SHP77 (cell line): ENCODE measurements at places on chromosomes 1 and 21.
A peak's percentile ranks its signal among the peaks of the same experiment; 100 is the strongest.

GRCh38 chr1:106526650-106527049 lies 529.8 kb upstream of the PRMT6 start:
- DNase-seq: no peak

DNA sequence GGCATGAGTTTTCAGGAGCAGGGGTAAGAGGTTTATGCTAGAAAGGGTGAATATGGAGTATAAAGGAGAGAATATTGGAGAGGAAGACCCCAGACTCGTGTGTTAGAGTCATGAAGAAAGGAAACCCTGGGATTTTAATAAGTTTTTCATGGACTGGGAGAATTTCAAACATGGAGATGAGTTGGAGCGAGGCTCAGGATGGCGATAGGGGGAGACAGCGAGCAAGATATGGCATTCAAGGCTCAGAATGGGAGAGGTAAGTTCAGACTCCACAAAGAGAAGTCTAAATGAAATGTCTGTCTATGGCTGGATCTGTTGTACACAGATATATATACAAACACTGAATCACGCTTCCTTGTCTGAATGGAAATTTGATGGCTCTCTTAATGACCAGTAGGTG lies 92.5 kb downstream of the LRRC40 start:
- no peak for DNase-seq

DNA sequence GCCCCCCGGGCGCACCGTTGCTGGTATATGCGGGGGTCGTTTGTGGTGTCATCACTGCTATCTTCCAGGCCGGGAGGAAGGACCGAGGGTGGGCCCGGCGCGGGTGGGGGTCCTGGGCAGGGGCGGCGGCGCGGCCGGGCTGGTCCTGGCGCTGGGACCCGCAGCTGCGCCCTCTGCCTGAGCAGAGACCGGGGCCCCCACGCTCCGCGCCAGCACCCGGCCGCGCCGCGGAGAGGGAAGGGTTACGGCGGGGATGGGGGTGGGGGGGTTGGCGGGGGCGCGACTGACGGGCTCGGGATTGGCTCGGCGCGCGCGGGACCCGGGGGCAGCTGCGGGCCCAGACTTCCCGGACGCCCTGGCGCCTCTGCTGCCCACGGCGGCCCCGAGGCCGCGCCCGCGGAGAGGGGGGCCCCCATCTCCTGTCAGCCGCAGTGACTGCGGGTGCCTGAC lies 13.8 kb upstream of the SAMD11 start:
- DNase-seq: no peak

DNA sequence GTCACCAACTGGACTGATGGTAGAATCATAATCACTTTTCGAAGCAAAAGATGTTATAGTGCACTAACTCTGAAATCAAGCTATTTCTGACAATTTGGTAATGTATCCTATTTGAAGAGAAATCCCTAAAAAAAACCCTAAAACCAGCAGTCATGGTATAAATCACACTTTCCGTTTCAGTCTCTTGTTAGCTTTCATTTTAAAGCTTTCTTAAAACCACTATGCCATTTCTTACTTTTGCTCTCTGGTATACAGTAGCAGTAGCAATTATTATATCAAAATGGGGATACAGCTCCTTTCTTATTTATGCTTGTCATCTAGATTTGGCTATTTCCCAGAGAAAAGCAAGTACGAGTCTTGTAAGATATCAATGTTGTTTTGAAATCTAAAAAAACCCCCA lies 323.3 kb downstream of the KCTD3 start:
- no peak for DNase-seq

DNA sequence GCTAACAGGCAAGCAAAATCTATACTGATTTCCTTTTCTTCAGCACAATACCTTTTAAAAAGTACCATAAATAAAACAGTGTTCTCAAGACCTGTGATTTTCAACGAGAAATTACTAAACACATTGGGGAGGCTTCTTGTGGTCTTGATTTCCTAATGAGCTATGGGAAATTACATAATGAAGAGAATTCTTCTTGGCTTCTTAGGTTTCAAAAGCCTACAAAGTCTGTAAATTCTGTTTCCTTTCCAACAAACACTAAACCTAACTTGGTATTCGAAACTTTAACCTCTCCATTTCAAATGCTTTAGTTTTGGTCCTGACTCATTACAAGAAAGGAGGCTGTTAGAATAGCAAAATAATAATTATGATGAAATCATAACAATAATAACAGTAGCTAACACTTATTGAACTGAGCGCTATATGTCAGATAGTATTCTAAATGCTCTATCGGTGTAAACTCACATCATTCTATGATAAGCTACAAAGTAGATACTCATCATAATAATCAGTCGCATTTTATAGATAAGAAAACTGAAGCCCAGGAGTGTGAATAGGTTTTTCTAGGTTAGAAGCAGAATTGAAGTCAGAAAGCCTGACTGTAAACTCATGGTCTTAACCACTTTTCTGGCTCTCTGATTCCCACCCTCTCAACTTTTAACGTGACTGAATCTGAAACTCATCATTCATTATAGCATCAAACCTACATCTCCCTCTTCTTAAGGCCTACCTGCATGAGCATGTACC lies 486.7 kb downstream of the SMYD3 start:
- DNase-seq: no peak

DNA sequence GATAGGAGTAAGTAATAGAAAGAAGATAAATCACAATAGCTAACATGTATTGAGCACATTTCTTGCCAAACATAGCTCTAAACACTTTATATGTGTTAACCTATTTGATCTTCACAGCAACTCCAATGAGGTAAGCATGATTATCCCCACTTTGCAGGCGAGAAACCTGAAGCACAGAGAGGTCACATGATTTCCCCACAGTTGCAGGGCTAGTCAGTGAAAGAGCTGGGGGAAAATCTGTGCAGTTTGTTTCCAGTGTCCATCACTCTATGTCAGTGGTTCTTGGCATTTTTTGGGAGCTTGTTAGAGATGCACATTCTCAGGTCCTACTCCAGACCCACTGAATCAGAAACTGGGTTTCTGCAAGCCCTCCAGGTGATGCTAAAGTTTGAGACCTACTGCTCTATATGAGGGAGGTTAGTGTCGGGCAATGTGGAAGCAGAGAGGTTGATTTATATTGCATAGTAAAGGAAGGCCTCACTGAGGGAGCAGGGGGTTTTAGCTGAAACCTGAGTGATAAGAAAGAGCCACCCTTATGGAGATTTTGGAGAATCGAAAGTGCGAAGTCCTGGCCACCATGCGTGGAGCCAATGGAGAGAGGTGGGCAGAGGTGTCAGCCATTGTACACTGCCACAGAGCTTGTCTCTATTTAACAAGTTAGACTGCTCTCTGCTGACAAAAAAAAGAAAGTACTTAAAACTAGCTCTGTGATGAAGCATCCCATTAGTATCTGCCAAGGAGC lies 20.9 kb downstream of the MCOLN3 start:
- DNase-seq: no peak

DNA sequence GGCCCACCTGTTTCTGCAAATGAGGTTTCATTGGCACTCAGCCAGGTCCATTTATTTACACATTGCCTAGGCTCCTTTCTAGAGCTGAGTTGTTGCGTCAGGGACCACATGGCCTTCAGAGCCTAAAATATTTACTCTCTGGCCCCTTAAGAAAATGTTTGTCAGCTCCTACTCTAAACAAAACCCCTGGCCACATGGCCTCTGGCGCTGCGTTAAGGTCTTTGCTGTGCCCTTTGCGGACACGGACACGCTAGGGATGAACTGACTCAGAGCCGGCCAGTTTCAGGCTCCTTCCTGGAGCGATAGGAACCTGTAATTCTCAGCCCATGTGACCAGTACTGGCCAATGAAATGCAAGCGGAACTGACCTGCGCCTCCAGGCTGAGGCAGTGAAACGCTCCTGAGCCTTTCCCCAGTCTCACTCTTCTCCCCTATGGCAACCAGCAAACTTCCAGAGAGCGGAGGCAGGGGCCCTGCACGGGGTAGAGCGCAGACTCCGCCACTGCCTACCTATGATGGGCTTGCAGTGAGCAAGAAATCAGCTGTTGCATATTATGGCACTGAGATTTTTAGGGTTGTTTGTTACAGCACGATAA lies 160.3 kb downstream of the ETS2 start:
- peak; percentile 97 for DNase-seq

DNA sequence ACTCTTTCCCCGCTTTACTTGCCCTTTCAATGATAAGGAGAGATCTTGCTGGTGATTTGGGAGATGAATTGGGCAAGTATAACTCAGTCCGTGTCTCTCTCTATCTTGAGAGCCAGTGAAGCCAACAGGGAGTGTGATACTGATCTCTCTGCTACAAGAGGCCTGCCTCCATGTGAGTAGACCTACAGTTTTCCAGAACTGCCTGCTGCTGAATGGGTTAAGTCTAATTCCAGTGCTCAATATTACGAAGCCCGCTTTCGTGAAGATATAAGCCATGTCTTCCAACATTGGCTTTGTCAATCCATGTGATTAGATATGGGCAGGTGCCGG lies 92.6 kb downstream of the ADCY10 start:
- no peak for DNase-seq

GRCh38 chr21:34274001-34274400 lies 89.8 kb upstream of the KCNE2 start:
- no peak for DNase-seq

- DNase-seq: no peak
These were observed 33.1 kb downstream of the SIPA1L2 start for GRCh38 chr1:232596666-232597303.

DNA sequence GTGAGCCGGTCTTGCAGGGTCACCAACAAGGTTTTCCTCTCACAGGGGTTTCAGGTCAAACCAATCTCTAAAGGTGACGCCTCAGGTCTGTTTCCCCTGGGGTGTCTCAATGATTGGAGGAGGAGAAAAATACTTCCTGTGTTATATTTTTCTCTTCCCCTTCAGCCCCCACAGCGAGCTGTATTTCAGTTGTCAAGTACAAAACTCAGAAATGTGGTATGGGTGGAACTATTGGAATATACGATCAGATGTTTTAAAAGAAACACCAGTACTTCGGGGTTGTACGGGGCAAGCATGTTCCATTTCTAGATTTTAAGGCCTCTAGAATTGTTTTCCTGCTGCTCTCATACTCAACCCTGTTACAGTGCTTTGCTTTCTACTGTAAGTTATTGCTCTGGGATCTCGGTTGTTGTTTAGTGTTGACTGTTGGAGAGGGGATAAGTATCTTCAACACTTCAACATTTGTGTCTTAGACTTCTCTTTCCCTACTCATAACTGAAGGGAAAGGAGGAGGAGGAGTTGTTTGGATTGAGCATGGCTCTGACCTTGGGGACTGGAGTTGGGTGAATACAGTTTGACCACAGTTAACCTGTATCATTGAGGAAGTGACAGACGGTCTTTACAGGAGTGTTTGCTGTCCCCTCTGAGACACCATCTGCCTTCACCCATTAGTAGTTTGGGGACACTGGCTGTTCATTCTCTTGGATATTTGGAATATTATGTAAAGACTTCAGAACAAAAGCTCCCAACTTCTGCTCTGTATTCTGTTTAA lies 2.0 kb downstream of the MAPKAPK2 start:
- DNase-seq: no peak

- no peak for DNase-seq
These were observed 14.0 kb upstream of the PTAFR start for GRCh38 chr1:28190337-28190979.

GRCh38 chr1:206563367-206564207 lies 48.7 kb downstream of the EIF2D start:
- DNase-seq: no peak

- no peak for DNase-seq
These were observed 161.8 kb downstream of the DYRK1A start for GRCh38 chr21:37528150-37528937.

- no peak for DNase-seq
These were observed 19.7 kb downstream of the STUM start for GRCh38 chr1:226568077-226568831.

GRCh38 chr1:23643736-23644554 lies 47.7 kb upstream of the RPL11 start:
- DNase-seq: no peak

GRCh38 chr1:25031601-25031965 lies 101.5 kb upstream of the RUNX3 start:
- DNase-seq: no peak

GRCh38 chr1:90782046-90782445 lies 64.9 kb upstream of the BARHL2 start:
- no peak for DNase-seq
